ENCODE measurements at places on chromosomes 1 and 21.
A peak's percentile ranks its signal among the peaks of the same experiment; 100 is the strongest.

- DNase-seq, result no peak
Measured at GRCh38 chr1:248316796-248317195, 7.6 kb downstream of the OR2M7 start.

DNA sequence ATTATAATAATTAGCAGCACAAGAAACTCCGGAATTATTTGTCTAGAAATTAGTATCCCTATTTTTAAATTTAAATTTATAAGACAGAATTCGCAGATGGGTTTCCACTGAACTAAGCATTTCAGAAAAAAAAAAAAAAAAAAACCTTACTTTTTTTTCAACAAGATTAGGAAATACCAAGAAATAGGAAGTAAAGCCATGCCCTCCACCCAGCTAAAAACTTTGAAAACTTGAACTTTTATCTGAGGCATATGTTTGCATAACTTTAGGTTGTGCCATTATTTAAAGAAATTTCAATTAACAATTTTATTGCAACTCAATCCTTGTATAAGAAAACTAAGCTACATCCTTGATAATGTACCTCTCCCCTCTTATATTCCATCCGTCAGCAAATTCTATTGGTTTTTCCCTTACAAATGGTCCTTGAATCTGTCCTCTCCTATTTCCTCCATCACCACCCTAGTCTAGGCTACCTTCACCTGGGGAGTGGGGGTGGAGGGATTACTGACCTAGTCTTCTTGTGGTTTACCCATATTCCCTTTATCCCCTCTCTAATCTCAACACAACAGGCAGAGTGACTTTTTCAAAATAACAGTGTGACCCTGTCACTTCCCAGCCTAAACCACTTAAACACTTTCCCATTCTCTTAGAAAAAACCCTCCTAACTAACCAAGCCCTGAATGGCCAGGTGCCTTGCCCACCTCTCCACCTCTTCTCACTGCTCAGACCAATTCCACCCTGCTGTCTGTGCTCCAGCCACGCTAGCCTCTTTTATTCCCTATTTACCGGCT lies 1.4 kb upstream of the EVI5 start:
- DNase-seq, result no peak

- DNase-seq, result no peak
Measured at GRCh38 chr1:94165843-94166242, 44.9 kb upstream of the ABCA4 start.

- no peak for DNase-seq
Measured at GRCh38 chr1:218073062-218073461, 212.0 kb upstream of the RRP15 start.

- no peak for DNase-seq
Measured at GRCh38 chr1:183472488-183473216, at the start of gene SMG7. Gene SMG7 (plus strand): TSS chr1:183472499. CDS start chr1:183472621, 122 bp downstream.

GRCh38 chr1:8435569-8436071 lies 117.7 kb downstream of the SLC45A1 start:
- no peak for DNase-seq

- DNase-seq, result no peak
Measured at GRCh38 chr1:84570436-84571149, 3.6 kb downstream of the CTBS start.

DNA sequence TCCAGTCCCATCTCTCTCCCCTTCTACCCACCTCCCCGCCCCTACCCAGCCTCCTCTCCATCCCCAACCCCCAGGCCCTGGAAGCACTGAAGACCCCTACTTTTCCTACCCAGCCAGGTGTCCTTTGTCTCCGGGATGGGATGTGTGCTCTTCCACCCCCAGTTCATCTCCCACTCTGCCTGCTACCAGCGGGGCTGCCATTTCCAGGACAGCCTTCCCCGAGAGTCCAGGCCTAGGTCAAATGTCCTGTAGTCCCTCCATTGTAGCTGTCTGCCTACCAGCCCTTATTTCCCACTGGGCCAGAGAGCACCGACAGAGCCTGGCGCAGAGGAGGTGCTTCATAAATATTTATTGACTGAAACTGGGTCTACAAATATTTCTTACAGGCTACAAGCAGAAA lies 72.0 kb upstream of the TLR5 start:
- DNase-seq, result peak; percentile 23

GRCh38 chr1:14784790-14785773 lies 186.6 kb downstream of the KAZN start:
- no peak for DNase-seq

- DNase-seq, result no peak
Measured at GRCh38 chr1:193185211-193185610, 1.2 kb downstream of the B3GALT2 start.

GRCh38 chr1:58211869-58212268 lies 334.7 kb downstream of the OMA1 start:
- DNase-seq, result no peak

GRCh38 chr1:95116580-95117206 lies 462 bp upstream of the TLCD4 start:
- DNase-seq, result no peak

- DNase-seq, result no peak
Measured at GRCh38 chr1:32126770-32127169, 18.9 kb downstream of the KPNA6 start.

DNA sequence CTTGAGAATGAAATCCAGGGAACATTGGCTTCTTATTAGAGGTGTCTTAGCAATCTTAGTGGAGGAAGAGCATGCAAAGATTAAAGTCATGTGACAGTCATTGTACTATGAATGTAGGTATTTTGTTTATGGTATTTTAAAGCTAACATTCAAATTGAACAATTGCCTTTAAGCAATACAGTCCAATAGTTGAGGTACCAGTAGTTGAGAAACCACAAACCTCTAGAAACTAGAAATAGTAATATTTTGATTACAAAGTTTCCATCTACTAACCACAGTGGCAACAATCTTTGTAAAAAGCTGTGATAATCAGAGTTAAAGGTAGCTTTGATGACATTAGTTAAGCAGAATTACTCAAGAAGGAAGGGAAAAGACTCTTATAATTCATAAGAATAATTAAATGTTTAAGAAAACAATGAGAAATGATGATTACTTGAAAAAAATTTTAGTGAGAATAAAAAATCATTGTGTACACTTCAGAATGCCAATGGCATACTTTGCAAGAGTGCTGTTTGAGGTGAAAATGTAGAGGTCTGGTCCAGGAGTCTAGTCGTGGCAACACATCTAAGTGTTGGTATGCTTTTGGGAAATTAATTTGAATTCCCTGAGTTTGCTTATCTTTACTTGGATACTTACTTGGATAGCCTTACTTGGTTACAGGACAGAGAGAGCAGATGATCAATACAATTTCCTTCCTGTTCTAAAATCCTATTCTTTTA lies 104.9 kb upstream of the PTGFR start:
- no peak for DNase-seq

- DNase-seq, result no peak
Measured at GRCh38 chr1:244779410-244779809, 56.0 kb upstream of the COX20 start.

GRCh38 chr1:111476761-111477309 lies 3.1 kb downstream of the C1orf162 start:
- no peak for DNase-seq

DNA sequence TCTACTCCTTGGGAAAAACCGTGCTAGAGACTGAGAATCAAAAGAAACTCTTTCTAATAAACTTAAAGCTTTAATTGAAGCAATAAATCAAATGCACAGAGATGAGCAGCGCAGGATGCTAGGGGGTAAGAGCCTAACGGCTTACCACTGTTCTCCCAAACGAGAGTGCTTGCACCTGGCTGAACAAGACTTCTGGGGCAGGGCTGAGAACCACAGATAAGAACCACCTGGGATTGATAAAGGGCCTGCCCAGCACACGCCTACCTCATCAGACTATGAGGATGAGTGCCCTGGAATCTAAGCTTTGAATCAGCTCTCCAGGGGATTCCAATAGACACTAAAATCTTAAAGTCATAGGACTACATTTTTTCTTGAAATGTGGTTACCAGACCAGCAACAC lies 43.3 kb downstream of the KRTAP19-8 start:
- no peak for DNase-seq

GRCh38 chr1:191074881-191075280 lies 597.2 kb upstream of the BRINP3 start:
- no peak for DNase-seq
